LoVo (cell line): ENCODE measurements at places on chromosomes 6 and 20.

DNA sequence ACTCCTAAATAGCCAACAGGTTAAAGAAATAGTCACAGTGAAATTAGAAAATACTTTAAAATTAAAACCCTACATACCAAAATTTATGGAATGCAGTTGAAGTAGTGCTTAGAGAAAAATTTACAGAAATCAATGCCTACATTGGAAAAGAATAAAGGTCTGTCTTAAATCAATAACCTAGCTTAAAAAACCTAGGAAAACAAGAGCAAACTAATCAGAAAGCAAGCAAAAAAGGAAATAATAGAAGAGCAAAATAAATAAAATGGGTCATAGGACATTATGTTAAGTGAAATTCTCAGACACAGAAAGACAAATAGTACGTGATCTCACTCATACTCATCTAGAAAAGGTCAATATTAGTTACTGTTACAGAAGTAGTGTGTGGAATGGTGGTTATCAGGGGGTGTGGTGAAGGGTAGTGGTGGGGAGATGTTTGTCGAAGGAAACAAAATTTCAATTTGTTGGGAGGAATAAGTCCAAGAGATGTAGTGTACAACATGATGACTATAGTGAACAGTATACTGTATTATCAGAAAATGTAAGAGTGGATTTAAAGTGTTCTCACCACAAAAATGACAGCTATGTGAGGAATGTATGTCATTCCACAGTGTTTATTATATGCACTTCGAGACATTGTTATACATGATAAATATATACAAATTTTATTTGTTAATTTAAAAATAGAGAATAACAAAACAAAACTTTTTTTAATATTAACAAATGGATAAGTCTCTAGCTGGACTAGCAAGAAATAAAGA is 423.6 kb downstream of the CDH26 start:
- DNase-seq = no peak

- no peak for DNase-seq
Measured at GRCh38 chr20:52959125-52959524, 13.0 kb upstream of the TSHZ2 start.

- no peak for DNase-seq
Measured at GRCh38 chr6:74585753-74586152, 620.1 kb downstream of the COL12A1 start.

GRCh38 chr6:43096451-43097097 is 20.5 kb downstream of the PTK7 start:
- no peak for DNase-seq

- no peak for DNase-seq
Measured at GRCh38 chr6:19382676-19383075, 454.5 kb upstream of the ID4 start.

DNA sequence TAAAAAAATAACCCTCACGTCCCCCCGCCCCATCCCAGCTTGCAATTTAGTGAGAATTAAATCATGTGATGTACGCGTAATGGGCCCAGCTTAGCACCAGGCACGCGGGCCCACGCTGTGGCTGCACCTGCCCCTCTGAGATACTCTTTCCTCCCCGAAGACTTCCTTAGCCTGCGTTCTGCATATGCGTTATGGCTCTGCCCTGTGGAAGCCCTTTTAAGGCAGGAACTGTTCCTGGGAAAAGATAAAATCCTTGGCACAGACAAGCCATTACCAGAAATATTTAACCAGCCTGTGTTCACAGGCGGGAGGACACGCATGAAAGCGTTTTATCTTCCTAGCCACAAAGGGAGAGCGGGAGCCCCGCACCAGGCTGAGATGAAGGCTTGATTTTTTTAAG is 311.0 kb downstream of the LRFN2 start:
- DNase-seq = no peak

DNA sequence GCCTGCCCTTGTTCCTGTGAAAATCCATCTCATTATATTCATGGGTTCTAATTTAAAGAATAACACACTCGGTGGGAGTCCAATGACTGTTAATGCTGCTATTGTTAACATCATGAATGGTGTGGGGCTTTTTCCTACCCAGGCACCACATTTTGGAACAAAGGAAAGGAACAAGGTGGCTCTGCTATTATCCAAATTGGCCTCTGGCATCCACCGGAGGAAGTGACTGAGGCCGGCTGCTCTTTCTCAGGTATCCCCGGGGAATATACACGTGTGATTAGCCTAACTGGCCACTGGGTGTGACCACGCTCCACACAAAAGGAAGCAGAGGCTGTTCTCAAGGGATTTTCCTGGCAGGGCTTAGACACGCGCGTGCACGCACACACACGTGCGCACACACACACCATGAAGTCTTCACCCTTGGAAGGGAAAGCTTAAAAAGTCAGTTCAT is 601.2 kb upstream of the ARID1B start:
- DNase-seq = no peak

GRCh38 chr20:57350081-57350710 is 859 bp upstream of the RAE1 start:
- no peak for DNase-seq

DNA sequence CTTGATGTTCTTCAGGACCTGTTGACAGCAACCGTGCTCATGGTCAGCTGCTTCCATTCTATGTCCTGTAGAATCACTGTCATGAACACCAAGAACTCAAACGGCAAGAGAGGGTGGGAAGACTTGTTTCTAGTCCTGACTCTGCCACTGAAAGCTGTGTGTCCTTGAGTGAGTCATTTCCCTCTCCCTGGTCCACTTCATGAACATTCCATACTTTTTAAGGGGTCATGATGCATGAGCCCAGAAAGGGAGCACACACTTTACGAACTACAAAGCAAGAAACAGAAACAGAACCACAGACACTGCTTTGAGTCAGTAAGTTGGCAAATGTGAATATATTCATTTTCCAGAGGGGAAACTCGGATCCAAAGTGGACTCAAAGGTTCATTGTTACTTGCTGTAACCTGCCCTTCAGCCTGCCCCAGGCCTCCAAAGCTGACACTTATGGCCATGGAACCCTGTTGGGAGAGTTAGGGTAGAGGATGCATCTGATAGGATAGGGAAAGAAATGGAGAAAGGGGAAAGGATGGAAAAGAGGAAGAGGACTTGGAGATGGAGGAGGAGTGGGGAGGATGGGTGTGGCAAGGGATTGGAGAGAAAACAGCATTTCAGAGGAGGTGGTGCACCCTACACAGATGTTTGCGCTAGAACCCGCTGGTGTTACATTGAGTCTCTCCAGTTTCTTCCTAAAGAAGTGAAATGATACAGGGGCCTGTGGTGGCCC is 129.8 kb downstream of the FOXO3 start:
- no peak for DNase-seq
